Activated CD4-positive, alpha-beta T cell treated with anti-CD3 and anti-CD28 coated beads, Interleukin-10, Interleukin-2, amounts not matched to agents 100 ng/mL and 50 ng/mL, durations not matched to agents 16 hours and 8 hours (primary cell): ENCODE measurements at places on chromosomes 1 and 21.

GRCh38 chr1:23337869-23338268, 6.2 kb downstream of the HNRNPR start:
- DNase-seq, result no peak

DNA sequence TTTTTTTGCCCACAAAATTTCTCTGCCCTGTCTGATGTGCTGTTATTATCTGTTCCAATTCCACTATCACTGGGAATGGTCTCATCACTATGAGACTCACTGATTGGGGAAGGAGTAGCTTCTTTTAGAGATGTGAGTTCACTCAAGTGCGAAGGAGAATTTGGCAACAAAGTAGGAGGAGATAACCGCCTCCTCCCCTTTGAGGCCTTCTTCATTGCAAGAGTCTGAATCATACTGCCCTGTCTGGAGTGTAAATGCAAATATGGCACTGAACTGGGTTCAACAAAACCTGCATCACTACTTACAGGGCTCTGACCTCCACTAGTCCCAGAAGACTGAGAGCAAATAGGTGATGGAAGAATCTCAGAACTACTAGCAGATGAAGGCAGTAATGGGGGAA, 83.4 kb downstream of the ASH1L start:
- DNase-seq, result no peak

- no peak for DNase-seq
Observed at GRCh38 chr1:201779351-201779880, 49.5 kb upstream of the IPO9 start.

DNA sequence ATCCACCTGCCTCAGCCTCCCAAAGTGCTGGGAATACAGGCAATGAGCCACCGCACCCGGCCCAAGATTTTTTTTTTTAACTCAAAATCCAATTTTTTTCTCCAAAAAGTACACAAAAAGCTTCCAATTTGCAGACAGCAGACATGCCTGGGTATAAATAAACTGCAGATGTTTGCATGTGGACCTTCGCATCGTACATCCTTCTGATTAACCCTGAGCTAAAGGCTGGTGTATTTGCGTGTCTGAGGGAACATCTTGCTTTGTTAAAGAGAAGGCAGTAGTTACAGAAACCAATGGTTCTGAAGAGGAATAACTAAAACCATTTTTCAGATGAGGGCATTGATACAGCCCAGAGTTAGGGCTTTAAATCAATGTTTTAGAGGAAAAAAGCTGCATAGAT, 12.7 kb downstream of the BCAR3 start:
- no peak for DNase-seq

DNA sequence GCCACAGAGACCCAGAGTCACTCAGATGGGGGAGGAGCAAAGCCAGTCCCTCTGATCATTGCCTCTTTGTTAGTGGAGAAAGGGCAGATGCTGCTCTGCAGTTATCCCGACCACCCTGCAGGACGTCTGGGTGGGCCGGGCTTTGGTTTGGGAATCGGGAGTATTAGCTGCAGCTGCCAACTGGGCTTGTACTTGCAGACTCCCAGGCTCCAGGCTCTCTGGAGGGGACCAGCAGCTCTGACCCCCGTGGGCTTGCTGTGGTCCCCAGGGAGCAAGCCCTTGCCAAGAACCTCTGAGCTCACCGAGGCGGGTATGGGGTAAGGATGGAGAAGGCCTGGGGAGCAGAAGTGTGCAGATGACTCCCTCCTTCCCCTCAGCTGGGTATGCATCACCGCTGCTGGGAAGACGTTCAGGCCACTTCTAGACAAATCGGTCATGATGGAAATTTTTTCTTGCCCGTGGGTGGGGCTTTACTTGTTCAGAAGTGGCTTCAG, 21.6 kb downstream of the MAPKAPK2 start:
- DNase-seq, result peak; percentile 53

DNA sequence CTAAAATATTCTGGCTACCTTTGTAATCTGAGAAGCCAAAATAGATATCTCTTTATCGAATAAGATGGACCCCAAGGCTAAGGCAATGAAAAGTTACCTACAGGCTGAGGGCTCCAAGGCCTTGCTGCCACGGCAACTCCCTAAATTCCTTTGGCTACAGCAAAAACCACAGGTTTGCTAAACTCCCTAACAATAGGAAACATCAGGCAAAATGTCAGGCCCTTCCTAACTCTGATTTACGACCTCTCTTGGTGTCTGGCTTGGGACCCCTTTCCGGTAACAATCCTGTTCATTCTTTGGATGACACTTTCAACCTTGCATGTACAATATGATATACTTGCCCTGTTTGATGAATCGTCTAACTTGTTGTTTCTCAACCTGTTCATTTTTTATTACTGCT, 11.3 kb upstream of the OR2T8 start:
- no peak for DNase-seq

GRCh38 chr1:100649146-100649545, 70.4 kb upstream of the VCAM1 start:
- DNase-seq, result no peak

- no peak for DNase-seq
Observed at GRCh38 chr1:100053119-100053518, 79.6 kb downstream of the SASS6 start.

DNA sequence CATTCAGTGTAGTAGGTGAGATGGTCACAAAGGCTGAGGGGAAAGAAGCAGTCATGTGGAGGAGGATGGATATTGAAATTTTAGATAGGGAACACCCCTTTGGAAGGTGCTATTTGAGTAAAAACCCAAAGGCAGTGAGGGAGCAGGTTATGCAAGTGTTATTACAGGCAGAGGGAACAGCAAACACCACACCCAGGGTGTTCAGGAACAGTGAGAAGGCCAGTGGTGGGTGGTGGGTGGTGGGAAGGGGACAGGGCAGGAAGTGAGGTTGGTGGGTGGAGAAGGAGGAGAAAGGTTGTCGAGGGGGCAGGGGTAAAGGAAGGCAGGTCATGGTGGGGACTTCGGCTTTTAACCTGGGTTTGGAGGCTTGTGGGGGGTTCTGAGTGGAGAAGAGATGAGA, 39.2 kb upstream of the SCMH1 start:
- DNase-seq, result no peak

GRCh38 chr21:35256468-35256988, 207.4 kb upstream of the RUNX1 start:
- no peak for DNase-seq

DNA sequence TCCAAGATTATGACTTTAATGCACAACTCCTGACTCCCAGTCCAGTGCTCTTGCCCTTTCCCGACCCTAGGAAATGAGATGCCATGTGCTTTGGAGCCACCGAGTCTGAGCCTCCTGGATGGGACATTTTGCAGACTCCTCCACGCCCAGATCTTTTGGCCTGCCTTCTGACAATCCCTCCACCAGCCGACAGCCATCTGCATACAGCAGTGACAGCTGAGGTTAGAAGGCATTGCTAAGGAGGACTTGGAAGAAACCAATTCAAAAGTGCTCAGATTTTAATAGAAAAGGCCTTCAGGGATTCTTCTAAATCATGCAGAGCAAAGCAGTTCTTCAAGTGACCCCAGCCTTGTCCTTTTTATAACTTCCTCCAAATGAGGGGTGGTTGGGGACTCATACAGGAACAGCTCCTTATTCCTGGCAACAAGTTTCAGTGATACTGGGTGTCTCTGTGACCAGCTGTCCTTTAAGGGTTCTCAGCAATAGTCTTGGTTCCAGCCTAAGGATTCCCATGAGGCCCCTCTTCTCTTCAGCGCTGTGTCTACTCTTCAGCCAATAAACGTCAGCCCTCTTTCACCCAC, 369.3 kb downstream of the PBX1 start:
- no peak for DNase-seq

GRCh38 chr21:17532292-17532691, 19.4 kb downstream of the CXADR start:
- DNase-seq, result no peak

DNA sequence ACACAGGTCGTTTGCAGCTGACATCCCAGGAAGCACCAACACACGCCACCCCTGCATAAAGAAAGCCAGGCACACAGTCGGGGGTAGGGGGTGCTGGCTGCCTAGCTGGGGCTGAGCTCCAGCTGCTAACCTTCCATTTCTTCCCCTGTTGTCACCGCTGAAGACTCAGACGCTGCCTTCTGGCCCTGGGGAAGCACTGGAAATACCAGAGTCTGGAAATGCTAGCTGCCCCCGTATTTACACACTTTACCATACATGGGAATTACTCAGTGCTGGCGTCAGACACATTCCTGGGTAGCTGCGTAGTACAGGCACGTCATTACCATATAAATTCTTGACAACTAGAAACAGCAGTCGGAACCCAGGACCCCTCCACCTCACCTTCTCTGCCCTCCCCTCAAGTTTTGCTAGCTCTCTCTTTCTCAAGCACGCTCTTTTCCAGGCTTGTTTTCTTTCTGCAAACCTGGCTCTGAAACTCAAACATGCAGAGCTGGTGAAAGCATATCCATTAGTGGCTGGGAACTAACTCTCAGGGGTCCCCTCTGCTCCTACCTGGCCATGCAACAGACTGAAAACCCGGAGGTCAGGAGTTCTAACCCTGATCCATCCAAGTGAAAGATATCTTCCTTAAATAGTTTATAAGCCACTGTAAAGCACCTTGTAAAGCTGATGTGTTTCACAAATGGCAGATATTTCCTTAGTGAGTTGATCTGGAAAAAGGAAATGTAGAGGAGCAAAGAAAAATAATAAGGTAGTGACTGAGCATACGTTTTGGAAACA, 3.3 kb downstream of the CSRP1 start:
- DNase-seq, result no peak

- DNase-seq, result no peak
Observed at GRCh38 chr1:219903353-219903871, 24.9 kb downstream of the SLC30A10 start.

GRCh38 chr1:241838897-241839296, 9.1 kb upstream of the EXO1 start:
- DNase-seq, result no peak

DNA sequence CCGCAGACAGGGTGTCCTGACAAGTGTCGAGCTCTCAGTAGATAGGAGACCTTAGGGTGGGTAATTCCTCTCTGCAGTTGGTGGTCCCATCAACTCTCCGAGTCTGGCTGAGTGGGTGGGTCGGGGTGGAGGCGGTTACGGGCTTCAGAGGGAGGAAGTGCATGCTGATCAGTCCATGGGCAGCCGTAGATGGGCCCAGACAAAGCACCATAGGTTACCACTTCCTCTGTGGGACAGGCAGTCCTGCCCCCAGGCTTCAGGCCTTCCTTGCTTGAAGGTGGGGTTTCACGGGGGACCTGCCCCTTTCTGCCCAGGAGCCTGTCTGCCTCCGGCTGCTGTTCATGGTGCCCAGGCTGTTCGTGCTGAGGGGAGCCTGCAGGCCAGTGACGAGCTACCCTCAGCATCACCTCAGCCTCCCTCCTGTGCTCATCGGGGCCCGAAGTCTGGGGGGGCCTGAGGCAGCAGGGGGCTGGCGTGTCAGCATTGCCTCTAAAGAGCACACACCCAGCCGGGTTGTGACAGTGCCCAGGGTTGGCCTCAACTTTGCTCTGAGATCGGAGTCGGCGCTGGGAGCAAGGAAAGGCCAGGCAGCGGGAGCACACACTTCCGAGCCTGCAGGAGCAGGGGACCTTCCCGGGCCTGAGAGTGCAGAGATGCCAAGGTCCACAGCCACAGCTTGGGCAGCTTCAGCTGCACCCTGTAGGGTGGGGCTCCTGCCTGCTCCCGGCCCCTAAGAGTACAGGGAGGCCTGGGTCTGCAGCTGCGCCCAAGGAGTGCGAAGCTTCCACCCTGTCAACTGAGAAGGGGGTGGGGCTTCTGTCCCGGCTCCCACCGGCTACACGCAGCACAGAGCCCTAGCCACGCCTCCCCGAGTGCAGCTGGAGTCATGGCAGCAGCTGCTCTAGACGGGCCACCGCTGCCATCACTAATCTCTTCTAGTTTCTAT, 225.4 kb upstream of the NRIP1 start:
- DNase-seq, result no peak

GRCh38 chr1:151540982-151541377, 871 bp downstream of the TUFT1 start:
- DNase-seq, result no peak

DNA sequence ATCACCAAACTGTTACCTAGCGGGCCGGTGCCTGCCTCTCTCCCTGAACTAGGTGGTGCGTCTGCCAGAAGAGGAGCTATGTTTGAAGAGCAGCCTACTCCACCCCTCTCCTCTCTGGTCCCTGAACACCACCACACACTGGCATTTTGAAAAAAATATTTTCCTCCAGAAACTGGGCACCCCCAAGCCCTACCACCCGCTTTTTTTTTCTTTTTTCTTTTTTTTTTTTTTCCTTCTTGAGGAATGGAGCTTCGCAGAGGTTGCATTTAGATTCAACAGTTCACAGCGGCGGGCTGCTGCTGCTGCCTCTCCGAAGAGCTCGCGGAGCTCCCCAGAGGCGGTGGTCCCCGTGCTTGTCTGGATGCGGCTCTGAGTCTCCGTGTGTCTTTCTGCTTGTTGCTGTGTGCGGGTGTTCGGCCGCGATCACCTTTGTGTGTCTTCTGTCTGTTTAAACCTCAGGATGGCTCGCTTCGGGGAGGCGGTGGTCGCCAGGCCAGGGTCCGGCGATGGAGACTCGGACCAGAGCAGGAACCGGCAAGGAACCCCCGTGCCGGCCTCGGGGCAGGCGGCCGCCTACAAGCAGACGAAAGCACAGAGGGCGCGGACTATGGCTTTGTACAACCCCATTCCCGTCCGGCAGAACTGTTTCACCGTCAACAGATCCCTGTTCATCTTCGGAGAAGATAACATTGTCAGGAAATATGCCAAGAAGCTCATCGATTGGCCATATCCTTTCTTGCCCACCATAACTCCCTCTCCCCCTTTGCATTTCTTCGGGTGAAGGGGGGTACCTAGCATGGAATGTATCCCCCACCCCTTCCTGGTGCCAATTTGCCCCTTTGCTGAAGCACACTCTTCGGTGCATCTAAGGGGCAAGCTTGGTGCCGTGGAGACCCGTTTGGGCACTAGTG, at the start of gene CACNA1E:
TSS of gene CACNA1E (plus strand) at position 233 of the 911 bp plus-strand sequence. CDS start at position 461, 228 bp downstream.
- no peak for DNase-seq

DNA sequence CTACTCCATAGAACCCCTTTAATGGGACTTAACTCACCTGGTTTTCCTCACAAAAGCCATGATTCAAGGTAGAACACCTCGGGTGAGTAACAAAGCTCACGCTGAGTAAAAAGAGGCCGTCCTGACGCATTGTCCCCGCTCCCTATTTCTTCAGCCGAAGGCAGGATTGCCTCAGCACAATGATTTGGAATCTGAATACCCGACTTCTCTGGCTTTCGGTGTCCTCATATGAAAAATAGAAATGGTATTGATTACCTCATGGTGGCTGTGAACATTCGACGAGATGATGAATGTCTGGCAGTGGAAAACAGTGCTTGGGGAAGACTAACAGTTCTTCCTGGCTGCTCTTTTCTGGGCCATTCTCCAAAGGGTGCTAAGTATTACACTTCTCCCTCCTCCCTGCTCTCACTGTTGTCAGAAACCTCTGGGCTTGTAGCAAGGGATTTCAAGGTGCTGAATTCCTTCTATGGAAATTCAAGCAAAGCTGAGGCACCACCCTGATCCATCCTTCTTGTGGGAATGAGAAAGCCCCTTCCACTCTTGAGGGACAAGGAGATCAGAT, 148.3 kb downstream of the C1orf94 start:
- no peak for DNase-seq

DNA sequence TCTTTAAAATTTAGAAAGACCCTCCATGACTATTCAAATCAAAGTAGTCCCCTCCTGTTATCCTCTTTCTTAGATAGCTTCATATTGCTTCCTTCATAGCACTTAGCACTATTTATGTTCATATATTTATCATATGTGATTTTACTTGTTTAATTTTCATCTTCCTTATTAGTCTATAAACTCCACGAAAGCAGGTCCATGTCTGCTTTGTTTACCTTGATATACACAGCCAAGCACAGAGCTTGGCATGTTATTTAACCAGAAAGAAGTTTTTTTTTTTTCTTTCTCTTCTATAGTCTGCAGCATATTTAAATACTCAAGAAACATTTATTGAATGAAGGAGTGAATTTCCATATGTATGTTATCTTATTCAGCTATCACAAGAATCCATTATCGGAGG, 36.0 kb downstream of the SCP2 start:
- DNase-seq, result no peak

- DNase-seq, result no peak
Observed at GRCh38 chr1:170321113-170321512, 175.4 kb downstream of the NTMT2 start.
